ENCODE measurements at places on chromosomes 1 and 21. TPM values are rescaled to one million over a fixed set of nuclear protein-coding genes. Genes with fewer than 3 reads are reported as not detected.

Gene TINAGL1
- polyA plus RNA-seq = 55.0 TPM

Gene UBE2J2
- 36.0 TPM for polyA plus RNA-seq

Gene PAQR6
- polyA plus RNA-seq = 0.67 TPM

Gene MANEAL
- polyA plus RNA-seq = 0.99 TPM

Gene VWA5B1
- polyA plus RNA-seq = not detected

DNA sequence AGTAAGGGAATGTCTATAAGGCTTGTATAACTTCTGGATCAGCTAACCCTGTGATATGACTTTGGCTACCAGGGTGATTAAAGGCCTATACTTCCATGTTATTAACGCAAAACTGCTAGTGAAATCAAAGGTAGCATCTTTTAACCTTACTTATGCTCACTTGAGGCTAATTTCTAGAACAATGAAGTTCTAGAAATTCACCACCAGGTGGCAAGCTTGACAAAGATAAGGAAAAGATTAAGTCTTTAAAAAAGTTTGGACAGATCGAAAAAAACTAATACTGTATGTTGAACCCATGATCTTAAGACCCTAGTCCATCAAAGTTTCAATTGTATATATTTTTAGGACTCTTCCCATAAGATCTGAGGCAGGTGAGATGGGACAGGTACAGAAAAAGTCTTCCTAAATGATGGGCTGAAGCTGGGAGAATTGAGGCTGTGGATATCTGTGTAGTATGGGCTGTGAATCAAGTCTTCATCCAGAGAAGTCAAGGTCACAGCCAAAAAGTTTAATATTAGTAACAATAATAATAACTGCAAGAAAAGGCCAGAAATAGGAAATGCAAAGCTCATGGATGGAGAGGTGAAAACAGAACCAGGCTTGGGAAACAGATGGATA is 18.8 kb downstream of the KYAT3 start:
- H3K27ac ChIP-seq = no peak overlapping the region
- no peak for DNase-seq
- H3K4me3 ChIP-seq = no peak overlapping the region
- no peaks in the 10 kb centered on the region for H3K4me1 ChIP-seq
- no peaks in the 10 kb centered on the region for H3K27me3 ChIP-seq
- H3K36me3 ChIP-seq = no peaks in the 10 kb centered on the region

DNA sequence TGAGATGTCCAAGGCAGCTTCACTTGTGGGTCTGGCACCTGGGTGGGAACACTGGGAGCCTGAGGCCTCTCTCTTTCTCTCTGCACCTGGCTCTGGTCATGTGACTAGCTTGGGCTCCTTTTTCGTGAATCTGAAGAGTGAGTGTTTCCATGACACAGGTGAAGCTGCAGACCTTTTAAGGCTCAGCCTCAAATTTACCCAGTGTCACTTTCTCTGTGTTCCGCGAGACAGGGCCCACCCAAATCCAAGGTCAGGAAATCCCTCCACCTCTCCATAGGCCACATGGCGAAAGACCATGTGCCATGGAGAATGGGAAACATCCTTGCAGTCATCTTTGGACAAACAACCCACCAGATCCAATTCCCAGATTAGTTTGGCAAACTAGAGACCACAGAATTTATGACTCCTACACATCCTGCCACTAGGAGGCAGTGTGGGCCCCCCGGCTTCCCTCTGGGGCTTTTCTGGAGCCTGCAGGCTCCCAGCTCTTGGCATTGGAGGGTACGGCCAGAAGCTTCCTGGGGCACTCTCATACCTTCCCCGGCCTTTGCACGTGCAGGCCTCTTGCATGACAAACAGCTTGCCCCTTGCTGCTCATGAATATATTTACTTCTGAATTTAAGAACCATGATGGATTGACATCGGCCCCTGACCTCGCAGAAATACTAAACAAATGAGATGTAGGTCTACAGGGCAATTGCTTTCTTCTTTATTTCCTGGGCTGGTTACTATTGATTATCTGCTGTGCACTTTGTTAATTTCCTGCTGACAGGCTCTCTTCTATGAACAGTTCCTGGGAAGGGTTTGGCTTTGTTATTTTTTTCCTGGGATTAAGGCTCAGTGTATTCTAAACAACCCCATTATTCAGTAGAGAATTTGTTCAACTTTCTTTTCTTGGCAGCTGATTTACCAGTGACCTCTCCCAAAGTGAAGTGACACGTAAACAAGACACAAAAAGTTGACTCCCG is 180.7 kb downstream of the KAZN start:
- no peak for DNase-seq
- peaks cover 2% of the 10 kb centered on the region for H3K4me1 ChIP-seq
- H3K36me3 ChIP-seq = no peaks in the 10 kb centered on the region
- no peak overlapping the region for H3K27ac ChIP-seq

DNA sequence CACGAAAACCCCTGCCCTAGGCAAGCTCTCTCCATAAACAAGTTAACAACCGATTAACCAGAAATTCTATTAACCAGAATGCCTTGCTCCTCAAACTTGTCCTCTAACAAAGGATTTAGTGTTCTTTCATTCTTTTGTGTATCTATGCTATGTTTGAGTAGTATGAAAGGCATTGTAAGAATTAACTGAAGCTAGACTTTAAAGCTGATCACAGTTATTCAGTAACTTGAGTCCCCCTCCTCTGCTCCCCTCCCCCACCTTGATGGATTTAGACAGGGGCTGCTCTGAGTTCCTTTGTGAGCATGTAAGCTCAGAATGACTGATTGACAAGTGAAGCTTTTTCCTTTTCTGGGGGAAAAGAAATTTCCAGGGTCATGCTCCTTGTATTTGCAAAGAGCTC is 257.6 kb downstream of the TTLL7 start:
- H3K36me3 ChIP-seq = no peaks in the 10 kb centered on the region
- H3K27ac ChIP-seq = no peak overlapping the region
- DNase-seq = no peak
- no peaks in the 10 kb centered on the region for H3K27me3 ChIP-seq
- H3K4me1 ChIP-seq = no peaks in the 10 kb centered on the region

DNA sequence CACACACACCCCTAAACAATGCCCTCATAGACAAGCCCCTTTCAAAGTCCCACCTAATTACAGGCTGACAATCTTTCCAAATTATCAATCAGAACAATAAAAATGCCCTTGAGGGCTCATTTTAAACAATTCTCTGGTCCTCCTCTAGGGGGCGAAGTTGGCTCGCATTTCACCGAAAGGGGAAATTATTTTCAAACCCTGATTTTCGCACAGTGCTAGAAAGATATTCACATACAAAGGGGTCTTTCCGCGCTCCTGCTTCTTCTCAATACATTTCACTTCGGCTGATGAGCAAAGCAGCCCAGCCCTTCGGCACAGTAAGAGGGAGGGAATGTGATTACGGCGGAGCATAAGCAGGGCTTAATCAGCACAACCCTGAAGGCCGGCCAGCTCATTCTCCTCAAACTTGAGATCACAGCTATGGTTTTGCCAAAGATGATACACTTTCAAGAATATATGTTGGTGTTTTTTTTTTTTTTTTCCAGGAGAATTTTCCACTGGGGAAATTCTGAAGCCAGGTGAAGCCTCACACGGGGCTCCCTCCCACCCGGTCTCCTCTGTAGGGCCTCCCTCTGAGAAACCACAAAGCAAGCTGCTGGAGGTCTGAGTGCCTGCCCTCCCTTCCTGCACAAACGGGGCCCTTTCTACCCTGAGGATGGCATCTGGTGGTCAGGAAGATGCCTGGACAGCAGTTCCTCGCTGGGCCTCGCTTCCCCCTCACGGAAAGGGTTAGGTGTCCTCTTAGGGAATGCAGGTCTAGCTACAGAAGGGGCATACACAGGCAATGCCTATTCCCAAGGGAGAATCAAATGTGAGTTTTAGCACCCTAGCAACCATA is 66.9 kb downstream of the GNG12 start:
- H3K27ac ChIP-seq = peak overlapping the region; percentile 38
- peak; percentile 74 for DNase-seq

- no peaks in the 10 kb centered on the region for H3K36me3 ChIP-seq
- no peaks in the 10 kb centered on the region for H3K27me3 ChIP-seq
- peaks cover 3% of the 10 kb centered on the region for H3K4me1 ChIP-seq
- no peak overlapping the region for H3K4me3 ChIP-seq
- DNase-seq = no peak
Observed at GRCh38 chr1:28244549-28245251, 8.8 kb downstream of the ATP5IF1 start.

DNA sequence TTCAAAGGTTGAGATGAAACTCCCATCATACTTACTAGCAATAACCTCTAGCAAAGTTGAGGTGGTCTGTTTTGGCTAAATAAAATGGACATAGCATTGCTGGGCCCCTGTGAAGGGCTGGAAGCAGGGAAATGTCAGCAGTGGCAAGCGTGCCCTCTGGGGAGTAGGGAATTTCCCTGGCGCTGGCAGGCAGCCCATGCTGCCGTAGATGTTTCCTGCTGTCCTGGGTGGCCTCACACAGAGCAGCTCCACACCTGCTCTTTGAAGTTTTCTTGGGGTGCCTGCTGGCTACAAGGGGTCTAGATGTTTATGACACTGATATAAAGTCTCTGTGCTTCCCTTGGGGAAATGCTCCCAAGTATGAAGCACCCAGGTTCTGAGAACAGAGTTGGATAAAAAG is 30.2 kb downstream of the ADARB1 start:
- no peak overlapping the region for H3K27ac ChIP-seq
- no peak overlapping the region for H3K4me3 ChIP-seq
- DNase-seq = no peak
- H3K27me3 ChIP-seq = no peaks in the 10 kb centered on the region

- no peak overlapping the region for H3K4me3 ChIP-seq
- no peaks in the 10 kb centered on the region for H3K36me3 ChIP-seq
- H3K27ac ChIP-seq = no peak overlapping the region
- DNase-seq = no peak
Observed at GRCh38 chr1:65830306-65830705, 37.6 kb downstream of the PDE4B start.

DNA sequence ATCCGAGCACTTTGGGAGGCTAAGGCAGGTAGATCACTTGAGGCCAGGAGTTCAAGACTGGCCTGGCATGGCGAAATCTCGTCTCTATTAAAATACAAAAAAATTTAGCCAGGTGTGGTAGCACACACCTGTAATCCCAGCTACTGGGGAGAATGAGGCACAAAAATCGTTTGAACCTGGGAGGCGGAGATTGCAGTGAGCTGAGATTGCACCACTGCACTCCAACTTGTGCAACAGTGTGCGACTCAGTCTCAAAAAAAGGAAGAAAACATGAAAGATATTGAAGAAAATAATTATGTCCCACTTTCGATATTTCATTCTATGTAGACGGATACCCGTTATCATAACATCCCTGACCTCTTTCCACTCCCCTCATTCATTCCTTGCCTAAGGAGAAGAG is 19.2 kb downstream of the TUT4 start:
- no peaks in the 10 kb centered on the region for H3K36me3 ChIP-seq
- no peak overlapping the region for H3K4me3 ChIP-seq
- peaks cover 9% of the 10 kb centered on the region for H3K4me1 ChIP-seq
- H3K27me3 ChIP-seq = no peaks in the 10 kb centered on the region
- no peak overlapping the region for H3K27ac ChIP-seq
- DNase-seq = no peak

- no peak for DNase-seq
- no peaks in the 10 kb centered on the region for H3K36me3 ChIP-seq
- no peak overlapping the region for H3K4me3 ChIP-seq
- H3K27ac ChIP-seq = no peak overlapping the region
- H3K4me1 ChIP-seq = no peaks in the 10 kb centered on the region
- H3K27me3 ChIP-seq = no peaks in the 10 kb centered on the region
Observed at GRCh38 chr1:29320156-29320940, 84.0 kb downstream of the PTPRU start.

Data from ovary (tissue), 10 donors.